ENCODE measurements at places on chromosomes 12 and 14. TPM values are rescaled to one million over a fixed set of nuclear protein-coding genes. Genes with fewer than 3 reads are reported as not detected.

DNA sequence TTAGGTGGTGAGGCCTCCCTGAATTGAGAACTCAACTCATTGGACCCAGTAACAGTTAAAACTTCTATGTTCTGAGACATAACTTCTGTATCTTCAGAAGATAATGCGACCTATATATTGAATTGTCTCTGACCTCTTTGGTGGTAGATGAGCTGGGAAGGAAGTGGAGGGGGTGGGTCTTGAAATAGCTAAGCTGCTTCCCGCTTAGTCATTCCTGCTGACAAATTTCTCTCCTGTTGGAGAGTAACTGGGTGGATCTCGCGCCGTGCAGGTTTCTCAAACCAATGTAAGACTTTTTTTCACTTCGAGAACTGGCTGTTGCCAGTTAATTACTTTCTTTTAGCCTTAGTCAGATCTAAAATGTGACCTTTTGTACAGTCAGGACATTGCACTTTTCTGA is 100.8 kb downstream of the PPHLN1 start:
- no peak for DNase-seq

The CCDC197 gene
- total RNA-seq, result not detected

- DNase-seq, result no peak
Observed at GRCh38 chr14:32020882-32021281, 56.2 kb upstream of the ARHGAP5 start.

DNA sequence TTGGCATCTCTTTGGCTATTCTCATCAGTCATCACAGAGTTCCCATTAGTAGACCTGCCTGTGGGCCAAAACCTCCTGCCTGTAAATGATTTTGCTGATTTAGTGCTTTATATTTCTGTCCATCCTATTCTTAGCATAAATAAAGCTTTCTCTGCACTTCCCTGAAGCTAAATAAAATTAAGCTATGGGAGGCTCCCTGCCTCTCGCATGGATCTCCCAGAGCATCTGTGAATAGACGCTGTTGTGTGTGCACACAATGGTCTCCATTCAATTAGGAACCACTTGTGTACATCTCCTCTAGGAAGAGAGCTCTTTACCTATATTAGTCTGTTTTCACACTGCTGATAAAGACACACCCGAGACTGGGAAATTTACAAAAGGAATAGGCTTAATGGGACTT is 80.4 kb downstream of the PPFIBP1 start:
- DNase-seq, result no peak

All from naive thymus-derived CD4-positive, alpha-beta T cell (primary cell).